Effector CD4-positive, alpha-beta T cell (primary cell): ENCODE measurements at places on chromosomes 3 and 15.

GRCh38 chr3:61111825-61112224 is 139.4 kb downstream of the FHIT start:
- no peak for DNase-seq

GRCh38 chr15:54576298-54576935 is 598.2 kb downstream of the UNC13C start:
- no peak for DNase-seq

DNA sequence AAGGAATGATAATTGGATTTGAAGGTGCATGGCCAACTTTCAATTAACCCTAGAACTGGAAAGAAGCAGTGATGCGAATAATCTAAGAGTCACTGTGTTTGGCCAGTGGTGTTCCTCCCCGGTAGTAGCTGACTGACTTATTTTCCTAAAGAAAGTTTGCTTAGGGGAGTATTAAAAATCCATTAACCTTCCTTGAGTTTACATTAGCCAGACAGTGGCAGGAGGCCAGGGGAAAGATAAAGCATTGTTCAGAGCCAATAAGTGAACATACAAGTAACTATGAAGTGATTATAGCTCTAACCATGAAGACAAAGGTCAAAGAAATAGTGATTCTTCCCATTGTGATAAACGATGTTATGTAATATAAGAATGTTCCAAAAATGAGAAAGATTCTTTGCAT is 8.9 kb upstream of the TMEM202 start:
- DNase-seq: no peak

- no peak for DNase-seq
Observed at GRCh38 chr3:123159926-123160635, 41.7 kb upstream of the SEC22A start.

- DNase-seq: no peak
Observed at GRCh38 chr3:193348686-193349085, 29.9 kb downstream of the ATP13A5 start.

DNA sequence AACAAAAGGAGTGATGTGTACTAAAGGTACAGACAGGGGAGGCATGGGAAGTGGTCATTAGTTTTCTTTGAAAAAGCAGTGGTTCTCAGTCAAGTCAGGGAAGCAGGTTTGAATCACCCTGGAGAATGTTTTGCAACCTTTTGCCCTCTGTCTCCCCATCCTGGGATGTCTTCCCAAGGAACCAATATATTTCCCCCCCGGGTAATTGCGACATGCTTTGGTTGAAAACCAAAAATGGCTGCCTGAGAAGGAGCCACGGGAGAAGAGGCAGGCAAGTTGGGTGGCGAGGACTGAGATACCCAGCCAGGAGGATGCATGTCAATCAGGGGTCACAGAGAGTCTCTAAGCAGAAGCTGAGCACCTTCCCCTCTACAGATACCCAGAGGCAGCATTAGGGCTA is 20.2 kb upstream of the PPP1R2 start:
- DNase-seq: no peak

DNA sequence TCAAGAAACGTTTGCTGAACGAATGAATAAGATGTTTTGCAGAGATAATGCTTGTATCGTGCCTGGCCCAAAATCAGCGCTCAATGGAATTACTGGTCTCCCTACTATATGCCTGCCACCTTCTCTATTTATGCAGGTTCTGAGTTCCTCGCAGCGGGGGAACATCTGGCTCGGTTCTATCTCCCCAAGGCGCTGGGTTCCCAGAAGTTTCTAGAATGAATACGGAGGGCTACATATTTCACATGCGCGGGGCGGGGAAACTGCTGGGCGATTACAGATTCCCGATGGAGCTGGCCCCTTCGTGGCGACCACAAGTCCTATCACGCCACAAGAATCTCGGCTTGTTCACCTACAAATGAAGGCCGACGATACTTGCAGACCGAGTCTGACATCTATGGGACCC is 411 bp upstream of the EIF2B5 start:
- DNase-seq: no peak

GRCh38 chr3:160041465-160041864 is 52.8 kb downstream of the IL12A start:
- DNase-seq: no peak

GRCh38 chr3:72550582-72551262 is 297.5 kb downstream of the SHQ1 start:
- DNase-seq: no peak

DNA sequence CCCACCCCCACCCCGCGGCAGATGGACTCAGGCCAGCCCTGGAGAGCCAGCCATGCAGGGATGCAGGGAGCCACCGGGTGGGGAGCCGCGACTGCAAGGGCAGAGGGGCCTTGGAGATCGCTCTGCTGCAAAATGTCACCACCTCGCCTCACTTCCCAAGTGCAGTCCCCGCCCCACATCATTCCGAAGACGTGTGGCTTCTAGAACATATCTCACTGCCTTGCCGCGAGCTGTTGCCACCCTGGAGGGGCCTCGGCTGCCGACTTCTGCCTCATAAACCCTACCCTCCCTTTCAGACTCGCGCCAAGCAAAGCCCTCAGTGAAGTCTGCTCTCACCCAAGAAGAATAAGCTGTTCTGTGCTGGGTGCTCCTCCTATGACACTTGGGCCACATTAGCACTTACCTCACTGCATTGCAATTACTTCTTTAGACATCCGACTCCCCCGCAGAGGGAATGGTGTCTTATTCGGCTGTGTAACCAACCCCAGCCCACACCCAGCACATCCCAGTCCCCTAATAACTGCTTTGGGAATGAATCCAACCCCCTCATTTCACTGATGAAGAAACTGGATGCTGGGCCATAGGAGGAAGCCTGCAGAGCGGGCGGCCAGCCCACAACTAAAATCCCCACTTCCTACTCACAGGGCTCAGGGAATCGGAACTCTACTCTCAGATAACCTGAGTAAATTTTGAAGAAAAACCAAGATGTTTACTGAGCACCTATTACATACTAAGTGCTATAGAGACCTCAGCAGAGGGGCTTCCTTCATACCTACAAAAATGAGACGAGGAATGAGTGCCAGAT is 8.6 kb downstream of the TLE3 start:
- DNase-seq: no peak

DNA sequence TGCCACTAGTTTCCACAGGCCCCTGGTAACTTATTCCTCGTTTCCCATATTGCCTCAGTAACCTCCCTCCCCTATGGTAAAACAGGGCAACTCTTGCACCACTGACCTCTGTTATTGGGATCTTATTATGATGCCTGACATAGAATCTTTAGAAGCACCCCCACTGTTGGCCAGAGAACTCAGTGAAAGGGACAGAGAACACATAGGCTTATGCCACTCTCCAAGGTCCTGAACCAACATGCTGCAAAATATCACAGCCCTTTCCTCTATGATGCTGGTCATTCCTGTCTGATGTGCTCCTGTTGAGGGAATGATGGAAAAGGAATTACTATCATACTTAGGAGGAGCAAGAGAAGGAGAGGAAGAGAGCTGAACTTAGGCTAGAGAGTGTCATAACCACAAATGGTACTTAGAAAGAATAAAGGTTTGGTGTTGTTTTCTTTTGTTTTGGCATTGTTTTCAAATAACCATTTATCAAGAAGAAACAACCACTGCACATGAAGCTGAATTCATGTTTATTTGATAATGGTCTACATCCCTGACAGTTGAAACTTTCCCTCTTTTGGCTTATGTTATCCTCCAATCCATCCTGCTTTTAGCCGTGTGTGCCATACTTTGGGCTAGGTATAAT is 330.2 kb downstream of the EPHB1 start:
- DNase-seq: no peak

DNA sequence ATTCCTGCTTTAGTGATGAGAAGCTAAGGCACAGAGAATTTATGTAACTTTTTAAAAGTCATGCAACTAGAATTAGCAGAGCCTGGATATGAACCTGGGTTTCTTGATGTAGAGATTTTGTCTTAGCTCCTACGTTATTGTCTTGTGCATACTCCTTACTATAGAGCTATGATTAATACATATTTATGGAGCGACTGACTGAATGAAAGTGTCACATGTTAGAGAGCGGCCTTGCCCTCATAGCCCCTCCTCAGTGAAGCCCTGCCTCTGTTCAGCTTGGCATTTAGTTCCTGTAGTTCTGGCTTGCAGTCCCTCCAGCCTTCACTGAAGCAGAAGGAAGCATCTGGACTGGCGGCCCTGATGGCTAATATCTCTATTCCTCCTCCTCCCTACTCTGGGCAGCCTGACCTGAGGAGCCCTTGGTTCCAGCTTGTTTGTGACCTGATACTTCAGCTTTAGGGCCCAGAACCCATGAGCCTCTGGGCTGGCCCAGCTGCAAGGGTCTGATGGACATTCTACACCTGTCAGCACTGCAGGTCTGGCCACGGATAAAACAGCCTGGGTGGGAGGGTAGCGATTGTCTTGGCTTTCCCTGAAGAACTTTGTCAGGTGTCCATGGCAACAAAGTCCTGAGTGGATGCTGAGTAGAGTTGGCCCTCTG is 13.4 kb upstream of the AGBL1 start:
- DNase-seq: no peak
